ENCODE measurements at places on chromosomes 2 and 18.

DNA sequence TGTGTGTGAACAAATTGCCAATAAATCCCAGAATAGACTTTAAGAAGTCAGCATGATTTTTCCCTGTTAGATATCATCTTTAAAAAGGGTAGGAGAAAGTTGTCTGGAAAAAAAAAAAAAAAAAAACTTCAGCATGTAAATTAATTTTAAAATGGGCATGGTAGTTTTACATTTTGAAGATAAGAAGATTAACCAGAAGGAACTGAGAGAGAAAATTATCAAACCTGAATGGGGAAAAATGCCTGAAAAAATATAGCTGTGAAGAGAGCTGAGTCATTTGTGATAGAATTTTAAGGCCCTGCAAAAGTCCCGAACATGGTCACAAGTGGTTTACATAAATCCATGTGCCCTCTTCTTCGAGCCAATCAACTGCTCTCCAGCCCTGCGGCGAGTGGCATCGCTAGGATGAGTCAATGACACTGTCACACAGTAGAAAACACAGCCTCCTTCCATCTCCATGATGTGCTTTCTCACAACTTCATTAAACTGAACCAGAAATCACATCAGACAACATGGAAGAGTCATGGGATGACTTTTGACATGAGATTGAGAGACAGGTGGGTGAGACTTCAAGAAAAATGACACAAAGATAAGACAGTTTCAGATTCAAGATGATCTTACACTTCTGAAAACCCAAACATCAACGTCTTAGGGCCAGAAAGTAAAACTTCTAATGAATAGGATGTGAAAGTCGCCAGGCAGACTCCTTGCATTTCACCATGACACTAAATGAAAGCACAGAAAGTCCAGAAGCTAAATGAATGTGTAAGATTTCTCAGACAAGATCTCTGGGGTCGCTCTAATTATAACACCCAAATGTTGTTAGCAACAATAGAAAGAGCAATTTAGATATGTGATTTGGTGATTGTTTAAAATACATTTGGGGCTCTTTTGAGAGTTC lies 273.0 kb upstream of the ID2 start:
- no peak for DNase-seq

- peak; percentile 43 for DNase-seq
Observed at GRCh38 chr2:180694445-180695421, 285.7 kb upstream of the UBE2E3 start.

- peak; percentile 18 for DNase-seq
Observed at GRCh38 chr2:133497270-133497893, 70.9 kb downstream of the NCKAP5 start.

DNA sequence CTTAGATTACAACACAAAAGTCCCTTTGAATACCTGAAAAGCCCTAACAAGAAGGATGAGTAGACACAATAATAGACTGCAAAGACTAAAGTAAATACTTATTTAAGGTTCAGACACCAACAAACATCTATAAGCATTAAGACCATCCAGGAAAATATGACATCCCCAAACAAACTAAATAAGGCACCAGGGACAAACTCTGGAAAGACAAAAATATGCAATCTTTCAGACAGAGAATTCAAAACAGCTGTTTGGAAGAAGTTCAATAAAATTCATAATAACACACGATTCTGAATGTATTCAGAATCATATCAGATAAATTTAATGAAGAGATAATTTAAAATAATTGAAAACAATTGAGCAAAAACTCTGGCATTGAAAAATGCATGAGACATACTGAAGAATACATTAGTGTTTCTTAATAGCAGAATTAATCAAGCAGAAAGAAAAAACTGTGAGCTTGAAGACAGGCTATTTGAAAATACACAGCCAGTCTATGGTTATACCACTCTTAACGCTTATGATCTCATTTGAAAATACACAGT lies 1388.8 kb downstream of the DSC3 start:
- DNase-seq = no peak

DNA sequence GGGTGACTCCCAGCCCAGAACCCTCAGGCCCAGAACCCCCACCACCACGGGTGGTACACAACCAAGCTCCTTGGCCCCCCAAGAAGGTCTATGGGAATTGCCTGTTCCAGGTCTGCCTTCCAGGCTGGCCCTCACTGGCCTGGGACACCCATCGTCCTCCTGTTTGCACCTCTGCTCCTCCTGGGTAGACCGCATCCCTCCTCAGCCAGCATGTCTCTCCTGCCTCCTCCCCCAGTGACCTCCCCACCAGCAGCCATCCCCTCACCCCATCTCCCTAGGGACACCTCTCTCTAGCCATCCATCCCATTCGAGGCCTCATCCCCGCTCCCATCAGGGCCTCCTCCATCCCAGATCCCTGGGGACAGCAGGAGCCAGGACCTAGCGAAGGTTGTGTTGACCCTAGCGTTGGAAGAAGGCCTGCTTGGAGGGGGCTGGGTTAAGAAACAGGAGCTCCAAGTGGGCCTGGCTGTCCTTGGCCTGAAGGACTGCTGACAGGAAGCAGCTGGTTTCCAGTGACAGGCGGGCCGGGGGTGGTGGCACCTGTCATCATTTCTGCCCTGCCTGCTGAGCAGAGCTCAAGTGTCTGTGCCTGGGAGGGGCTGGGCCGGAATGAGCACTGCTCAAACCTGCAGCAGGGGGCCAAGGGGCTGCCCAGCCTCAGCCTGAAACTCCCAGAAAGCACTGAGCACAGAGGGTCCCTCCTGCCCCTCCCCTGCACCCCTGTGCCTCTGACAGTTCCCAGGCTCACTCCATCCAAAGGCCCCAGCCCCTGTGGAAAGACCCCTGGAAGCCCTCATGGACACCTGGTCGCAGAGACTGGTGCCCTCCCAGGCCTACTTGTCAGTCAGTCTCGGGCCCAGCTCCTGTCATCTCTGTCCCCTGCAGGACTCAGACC lies 96.0 kb upstream of the OTOS start:
- DNase-seq = no peak

DNA sequence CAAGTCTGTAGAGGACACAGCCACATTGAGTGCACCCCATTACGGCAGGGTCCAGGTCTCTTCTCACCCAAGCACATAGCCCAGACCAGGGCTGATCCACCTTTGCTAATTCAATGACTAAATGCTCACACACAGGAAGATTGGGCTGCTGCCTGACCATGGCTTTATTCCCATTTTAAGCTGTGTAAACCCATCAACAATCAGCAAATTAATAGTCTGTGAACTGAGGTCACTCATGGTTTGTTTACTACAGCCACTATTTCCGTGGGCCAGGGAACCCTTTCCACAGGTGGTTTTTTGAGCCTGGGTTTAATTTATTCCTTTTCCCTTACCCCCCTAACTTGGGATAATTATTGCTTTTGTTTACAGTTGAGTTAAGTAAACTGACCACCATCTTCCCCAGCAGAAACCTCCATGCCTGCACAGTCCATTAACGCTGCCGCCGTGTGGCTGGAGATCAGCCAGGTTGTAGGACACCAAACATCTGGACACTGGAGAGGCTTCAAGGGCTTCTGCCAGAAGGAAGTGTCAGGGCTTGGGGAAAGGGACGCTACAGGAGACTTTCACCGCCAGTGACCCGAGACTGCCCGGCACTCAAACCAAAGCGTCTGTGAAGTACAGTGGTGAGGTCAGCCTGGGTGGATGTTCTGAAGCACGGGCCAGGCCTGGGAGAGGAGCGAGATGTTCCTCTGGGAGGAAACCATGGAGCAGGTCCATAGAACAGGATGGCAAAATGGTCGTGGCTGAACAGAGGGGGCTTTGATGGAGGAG lies 282.9 kb downstream of the DYSF start:
- no peak for DNase-seq

DNA sequence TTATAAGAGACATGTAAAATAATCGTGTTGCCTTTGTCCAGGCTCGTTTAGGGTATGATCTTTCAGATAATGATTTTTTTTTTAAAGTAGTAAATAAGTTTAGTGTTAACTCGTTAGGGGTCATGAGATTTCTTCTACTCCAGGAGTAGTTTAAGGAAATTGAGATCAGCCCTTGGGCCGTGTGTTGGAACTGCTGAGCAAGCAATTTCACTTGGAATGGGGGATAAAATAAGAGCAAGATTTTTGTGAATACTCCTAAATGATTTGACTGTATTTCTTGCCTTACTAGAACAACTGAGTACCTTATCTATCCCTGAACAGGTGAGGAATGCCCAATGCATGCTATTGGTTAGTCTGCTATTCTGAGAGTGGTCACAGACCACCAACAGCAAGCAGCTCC lies 102.2 kb upstream of the SERPINE2 start:
- no peak for DNase-seq

DNA sequence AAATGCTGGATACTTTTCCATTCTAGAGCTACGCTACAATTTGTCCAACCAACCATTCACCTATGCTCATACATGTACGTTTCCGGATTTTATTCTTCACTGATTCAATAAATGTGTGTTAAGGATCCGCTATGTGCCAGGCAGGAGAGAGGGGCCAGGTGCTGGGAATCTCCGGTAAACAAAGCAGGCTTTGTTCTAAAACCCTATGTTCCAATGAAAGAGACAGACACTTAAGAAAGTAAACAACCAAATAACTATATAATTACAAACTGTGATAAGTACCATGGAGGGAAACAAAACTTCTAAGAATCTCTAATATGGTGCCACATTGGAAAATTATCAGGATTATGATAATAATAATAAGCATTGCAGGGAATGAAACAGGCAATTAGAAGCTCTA lies 22.2 kb upstream of the POMC start:
- DNase-seq = no peak
